ENCODE measurements at places on chromosomes 5 and 9.
A peak's percentile ranks its signal among the peaks of the same experiment; 100 is the strongest.

DNA sequence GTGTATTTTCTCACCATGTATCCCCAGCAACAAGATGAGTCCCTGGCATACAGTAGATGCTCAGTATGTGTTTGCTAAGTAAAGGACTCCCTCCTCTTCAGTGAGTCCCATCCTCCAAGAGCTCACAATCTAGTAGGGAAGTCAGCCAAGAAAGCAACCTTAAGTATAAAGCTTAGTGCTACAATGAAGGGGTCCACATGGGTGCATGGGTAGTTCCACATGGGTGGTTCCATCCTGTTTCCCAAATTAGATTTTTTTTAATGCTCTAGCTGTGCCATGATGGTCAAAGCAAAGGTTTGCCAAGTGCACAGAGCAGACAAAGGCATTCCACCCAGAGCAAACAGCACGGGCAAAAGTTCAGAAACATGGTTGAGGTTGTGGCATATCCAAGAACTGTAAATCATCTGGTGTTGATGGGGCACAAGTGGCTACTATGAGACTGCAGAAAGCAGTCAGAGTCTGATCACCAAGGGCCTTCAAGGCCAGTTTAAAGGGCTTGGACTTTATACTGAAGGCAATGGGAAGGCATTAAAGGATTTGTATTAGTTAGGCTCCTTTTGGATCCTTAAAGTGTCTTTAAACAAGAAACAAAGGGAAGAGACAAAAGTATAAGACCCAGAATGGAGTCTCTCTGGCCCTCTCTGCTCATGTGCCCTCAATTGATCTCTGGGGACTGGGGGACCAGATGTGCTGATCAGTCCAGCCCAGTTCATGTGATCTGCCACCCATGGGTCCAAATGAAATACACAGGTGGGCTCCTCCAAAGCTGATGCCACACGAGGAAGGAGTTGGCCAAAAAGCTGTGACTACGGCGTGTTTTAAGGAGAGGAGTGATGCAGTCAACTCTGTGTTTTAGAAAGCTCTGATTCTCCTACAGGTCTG is 9.0 kb upstream of the CPLX2 start:
- DNase-seq, result no peak

DNA sequence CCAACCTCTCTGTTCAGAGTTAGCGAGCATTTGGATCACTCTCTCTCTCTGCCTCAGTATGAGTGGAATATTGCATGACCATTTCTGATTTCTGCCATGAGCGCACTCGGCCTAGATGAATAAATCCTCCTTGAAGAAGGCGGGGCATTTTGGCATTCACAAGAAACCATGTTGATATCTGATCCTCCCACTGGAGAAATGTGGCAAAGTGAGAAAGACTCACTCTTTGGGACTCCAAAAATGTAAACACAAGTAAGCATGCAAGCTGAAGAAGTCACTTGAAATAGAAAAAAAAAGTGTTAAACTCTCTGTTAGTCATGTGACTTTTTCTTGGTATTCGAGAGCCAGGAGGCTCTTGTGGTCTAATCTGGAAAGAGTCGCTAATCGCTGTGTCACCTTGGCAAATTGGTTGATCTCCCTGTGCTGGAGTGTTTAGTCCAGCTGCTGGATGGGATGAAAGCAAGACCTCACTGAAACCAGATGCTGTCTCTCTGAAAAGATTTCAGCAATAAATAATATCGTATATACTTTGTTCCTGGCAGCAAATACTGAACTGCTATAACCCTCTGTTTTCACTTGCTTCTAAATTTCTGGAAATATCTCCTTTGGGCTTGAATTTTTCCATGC is 95.5 kb downstream of the GHR start:
- DNase-seq, result no peak

GRCh38 chr9:21465859-21466518 is 16.1 kb downstream of the IFNE start:
- DNase-seq, result peak; percentile 31

DNA sequence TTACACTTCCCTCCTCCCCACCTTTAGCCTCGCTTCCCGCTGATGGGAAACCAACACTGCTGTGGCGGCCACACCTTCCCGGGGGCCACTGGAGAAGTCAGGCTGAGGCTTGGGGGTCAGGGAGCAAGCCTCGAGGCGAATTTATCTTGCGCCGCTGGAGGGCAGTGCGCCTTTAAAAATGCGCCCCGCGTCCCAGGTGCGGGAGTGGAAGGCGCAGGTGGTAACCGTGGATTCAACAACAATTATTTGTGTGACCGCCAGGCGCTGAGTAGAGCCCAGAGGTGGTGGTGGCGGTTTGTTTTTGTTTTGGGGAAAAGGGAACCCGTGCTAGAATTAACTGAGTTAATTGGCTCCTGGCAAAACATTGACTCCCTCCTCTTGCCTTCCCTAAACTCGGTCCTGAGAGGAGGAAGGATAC is 1.1 kb downstream of the CFAP77 start:
- DNase-seq, result peak; percentile 84

DNA sequence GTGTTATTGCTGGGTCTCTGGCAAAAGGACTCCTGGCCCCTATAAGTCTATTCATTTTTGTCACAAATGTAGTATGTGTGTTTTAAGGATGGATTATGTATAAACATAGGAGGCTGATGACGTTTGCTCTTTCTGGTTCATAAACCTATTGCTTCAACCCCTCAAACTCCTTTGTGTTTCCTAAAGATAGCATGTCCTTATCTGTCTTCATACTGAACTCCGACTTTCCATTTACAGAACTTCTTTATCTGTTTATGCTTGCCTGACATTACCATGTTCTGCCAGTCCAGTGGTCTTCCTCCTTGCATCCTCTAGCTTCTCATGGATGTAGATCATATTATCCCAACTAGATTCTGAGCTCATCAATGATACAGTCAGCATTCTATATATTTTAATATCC is 46.1 kb downstream of the ARHGEF28 start:
- DNase-seq, result no peak

- no peak for DNase-seq
Measured at GRCh38 chr5:54453046-54453445, 2.5 kb upstream of the HSPB3 start.

GRCh38 chr5:120655828-120656435 is 191.8 kb downstream of the PRR16 start:
- no peak for DNase-seq

DNA sequence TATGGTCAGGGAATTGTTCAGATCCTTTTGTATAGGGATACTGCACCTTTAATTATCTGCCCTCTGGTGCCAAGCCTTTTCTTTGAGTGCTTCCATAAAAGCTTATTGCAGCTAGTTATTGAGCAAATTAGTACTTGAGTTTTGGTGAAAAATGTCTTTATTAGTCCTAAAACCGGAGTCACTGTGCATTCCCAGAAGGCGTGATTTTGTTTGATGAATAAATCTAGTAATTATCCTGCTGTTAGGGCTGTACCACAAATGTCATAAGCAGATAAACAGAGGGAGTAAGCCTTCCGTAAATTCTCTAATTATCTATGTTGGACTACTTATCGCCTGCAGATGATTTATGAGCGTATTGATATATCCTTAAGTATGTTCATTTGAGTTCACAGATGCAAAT is 620.7 kb upstream of the ARRDC3 start:
- no peak for DNase-seq

DNA sequence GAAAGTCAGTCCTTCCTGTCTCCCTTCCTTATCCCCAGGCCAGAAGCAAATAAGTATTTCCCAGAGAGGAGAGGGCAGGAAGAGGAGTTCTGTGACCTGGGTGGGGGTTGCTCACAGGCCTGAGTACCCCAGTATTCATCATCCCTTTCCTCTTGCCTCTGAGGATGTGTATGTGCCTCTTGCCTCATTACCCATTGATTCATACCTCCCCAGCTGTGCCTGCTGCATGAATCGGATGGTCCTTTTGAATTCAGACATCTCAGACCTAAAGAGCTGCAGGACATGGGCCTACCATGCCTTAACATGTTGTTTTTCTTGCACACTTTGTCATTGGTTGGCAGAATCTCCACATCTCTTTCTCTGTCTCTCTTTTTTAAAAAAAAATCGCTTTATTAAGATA is 112.8 kb upstream of the SHB start:
- DNase-seq, result no peak

GRCh38 chr5:14463629-14464028 is 118.0 kb upstream of the OTULINL start:
- DNase-seq, result no peak

GRCh38 chr5:84480873-84481637 is 96.4 kb upstream of the EDIL3 start:
- no peak for DNase-seq

DNA sequence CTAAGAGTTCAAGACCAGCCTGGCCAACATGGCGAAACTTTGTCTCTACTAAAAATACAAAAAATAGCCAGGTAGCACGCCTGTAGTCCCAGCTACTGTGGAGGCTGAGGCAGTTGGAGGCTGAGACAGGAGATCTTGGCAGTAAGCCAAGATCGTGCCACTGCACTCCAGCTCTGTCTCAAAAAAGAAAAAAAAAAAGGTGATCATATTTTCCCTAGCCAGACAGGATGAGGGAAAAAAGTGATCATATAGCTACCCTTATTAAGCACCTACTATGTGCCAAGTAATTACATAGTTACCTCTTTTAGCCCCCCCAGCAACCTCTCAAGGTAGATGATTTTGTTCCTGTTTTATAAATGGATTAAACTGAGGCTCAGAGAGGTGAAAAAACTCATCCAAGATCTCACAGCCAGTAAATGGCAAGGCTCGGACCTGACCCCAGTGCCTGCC is 18.1 kb upstream of the RPL26L1 start:
- DNase-seq, result no peak

DNA sequence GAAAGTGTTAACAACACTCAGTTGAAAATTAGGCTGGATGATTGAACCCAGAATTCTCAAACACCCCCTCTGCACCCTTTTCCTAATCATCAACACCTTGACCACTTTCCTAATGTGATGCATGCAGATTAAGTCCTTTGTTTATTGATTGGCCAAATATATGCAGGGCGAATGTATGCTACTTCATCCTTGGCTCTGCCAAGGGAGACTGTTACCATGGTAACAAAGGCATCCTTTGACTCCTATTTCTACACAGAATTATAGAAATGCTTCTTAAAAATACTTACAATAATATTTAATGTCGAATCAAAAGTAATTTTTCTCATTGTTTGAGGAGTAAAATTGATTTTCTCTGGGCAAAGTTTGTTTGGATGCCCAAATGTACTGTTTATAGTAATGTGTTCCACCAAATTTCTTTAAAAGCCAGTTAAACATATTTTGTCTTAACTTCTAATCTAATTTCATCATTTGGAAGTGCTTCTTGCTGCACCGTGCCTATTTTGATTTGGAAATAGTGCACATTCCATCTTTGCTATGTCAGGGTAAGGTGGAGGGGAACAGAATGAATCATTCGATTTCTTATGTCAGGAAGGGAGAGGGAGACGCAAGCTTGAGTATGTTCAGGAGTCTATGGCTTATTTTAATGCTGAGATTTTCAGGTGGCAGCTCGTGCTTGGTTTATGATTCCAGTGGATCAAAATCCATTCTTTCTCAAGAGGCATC is 1384.3 kb upstream of the WWC1 start:
- no peak for DNase-seq

- DNase-seq, result no peak
Measured at GRCh38 chr9:126618585-126619360, 5.0 kb downstream of the LMX1B start.

DNA sequence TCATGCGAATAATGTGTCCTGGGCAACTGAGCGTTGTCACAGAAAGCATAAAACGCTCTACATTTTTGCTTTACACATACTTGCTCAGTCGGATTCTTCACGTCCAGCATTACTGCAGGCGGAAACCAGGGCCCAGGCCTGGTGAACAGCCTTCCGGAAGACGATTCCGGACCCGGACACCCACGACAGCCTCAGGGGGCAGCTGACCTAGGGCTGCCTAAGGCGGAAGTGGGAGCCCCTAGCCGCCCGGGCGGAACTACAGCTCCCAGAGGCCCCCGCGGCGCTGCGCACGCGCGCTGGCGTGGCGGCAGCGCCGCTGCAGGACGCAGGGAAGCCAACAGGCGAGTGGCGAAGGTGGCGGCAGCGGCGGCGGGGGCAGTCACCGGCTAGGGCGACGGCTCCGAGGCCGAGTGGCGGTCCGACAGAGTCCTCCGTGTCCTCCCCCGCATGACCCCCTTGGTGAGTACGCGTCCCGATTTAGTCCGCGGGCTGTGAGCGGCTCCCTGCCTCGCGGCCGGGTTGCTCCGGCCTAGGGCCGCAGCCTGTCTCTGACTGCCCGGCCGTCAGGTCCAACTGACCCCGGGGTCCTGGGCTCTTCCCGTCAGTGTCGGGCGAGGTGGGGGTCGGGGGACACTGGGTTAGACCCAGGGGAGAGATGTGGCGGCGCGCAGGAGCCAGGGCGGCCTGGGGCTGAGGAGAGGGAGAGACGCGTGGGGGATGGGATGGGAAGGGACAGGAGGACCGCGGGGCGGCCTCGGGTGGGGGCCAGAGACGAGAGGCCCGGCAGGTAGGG is at the start of gene GAPVD1:
Gene GAPVD1, plus strand, starts transcription at position 326 of the 793 bp plus-strand sequence. CDS start 37,096 bp downstream, outside the sequence.
- peak; percentile 99 for DNase-seq

DNA sequence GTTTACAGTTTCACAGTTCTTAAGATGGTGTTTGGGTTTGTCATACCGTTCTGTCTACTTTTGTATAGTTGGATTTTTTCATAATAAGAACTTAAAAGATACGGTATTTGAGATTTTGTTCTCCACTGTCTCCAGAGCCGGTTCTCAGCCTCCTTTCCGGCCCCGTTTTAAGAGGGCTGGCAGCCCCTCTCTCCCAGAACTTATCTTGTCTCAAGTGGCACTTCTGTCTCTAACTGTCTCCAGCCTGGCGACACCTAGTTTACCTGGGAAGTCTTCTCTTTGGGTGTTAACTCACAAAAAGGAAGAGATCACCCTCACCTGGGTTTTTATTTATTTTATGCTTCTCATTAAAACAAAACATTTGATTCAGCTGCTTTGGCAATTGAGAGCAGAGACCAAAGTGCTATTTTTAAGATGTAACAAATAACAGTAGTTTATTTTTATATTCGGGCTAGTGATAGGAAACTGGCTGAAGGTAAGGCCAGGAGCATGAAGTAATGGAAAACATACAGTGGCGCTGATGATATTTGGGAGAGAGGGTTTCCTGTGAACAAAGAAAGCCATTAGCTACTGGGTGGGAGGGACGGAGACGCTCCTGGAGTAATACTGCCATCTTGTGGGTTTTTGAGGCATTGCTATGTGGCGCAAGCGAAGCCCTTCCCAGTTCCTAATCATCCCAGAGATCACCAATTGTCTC is 48.3 kb downstream of the ACER2 start:
- peak; percentile 78 for DNase-seq

GRCh38 chr5:75006865-75007822 is 45.2 kb downstream of the GCNT4 start:
- DNase-seq, result no peak

DNA sequence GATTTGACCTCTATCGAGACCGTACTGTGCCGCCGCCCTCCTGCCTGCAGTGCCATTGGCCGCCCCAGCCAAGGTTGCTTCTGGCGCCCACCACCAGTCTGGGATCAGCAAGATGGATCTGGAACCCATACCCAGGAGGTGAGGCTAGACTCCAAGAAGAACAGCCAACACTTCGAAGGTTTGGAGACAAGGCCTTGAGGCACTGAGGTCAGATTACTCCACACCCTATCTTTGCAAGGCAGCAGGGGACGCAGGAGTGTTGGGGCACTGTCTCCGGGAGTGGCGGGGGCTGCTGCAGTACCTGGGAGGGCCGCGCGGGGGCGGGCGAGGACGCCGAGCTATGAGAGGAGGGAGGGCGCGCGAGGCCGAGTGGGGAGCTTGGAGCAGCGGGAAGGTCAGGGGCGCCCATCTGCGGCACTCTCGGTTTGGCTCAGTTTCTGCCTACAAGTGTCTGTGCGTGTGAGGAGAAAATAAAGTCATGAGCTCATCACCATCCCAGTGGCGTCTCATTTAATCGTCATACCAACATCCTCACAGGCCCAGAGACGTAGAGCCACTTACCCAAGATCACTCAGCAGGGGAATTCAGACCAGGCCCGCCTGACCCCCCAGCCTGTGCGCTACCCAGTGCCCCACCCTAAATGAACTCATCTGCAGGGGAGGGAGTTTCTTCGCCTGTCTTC is 20.5 kb upstream of the PSD2 start:
- peak; percentile 85 for DNase-seq

GRCh38 chr9:127862075-127863011 is 7.9 kb upstream of the ENG start:
- peak; percentile 69 for DNase-seq
